ENCODE measurements at places on chromosomes 6 and 20. TPM values are rescaled to one million over a fixed set of nuclear protein-coding genes. Genes with fewer than 3 reads are reported as not detected.

Gene DLL1
- total RNA-seq = 5.3 TPM

DNA sequence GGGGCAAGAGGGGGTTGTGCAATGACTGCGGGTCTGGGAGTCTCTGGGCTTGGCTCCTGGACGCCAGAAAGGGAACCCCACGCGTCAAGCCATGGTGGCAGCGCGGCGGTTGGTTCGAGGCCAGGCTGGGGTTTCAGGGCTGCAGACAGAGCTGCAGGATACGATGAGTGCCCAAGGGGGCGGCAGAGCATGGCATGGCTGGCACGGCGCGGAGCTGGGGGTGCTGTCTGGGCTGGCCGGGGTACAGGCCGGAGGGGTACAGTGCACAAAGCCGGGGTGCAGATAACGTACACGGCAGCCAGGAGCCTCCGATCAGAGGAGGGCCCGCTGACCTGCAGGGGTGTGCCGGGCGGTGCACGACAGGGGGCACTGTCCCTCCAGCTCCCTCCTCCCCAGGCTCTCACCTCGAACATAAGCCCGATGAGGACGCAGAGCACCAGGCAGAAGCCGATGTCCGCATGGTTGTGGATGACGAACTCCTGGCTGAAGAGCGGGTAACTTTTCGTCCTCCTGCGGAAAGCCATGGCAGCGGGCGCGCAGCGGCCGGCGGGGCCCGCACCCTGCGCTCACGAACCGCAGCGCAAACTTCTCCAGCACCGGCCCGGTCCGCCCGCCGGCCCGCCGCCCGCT lies 353 bp downstream of the TRAM2 start:
- H3K4me1 ChIP-seq = peaks cover 19% of the 10 kb centered on the region
- peak overlapping the region; percentile 98 for H3K27ac ChIP-seq
- H3K27me3 ChIP-seq = no peaks in the 10 kb centered on the region
- peak; percentile 67 for DNase-seq
- H3K4me3 ChIP-seq = peak overlapping the region; percentile 98

- no peaks in the 10 kb centered on the region for H3K4me1 ChIP-seq
- H3K36me3 ChIP-seq = no peaks in the 10 kb centered on the region
- H3K4me3 ChIP-seq = peak within 1 kb of the TSS; percentile 56
- no peak within 1 kb of the TSS for H3K27ac ChIP-seq
Observed at GRCh38 chr6:77463308-77463860, at the start of gene HTR1B. Gene HTR1B, minus strand, starts transcription at chr6:77463491. Its CDS starts 88 bp downstream, at chr6:77463403.

DNA sequence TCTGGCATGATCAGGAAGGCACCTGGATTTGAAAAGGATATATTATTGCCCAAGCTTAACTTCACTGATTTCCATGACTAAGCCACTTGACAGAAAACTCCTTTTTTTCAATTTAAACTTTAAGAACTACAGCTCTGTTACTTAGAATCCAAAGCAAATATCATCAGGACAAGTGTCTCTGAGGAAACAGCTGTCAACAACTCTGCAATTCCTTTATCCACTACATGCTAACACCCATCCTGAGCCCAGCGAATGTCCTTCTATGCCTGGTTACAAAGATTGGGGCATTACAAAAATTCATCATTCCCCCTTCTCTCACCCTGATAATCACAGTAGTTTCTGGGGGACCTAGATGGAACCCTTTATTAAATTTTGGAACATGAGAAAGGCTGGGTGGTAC lies 136.8 kb downstream of the GMPR start:
- peaks cover 13% of the 10 kb centered on the region for H3K4me1 ChIP-seq
- H3K36me3 ChIP-seq = no peaks in the 10 kb centered on the region
- no peak for DNase-seq
- H3K4me3 ChIP-seq = no peak overlapping the region
- no peak overlapping the region for H3K27ac ChIP-seq
- no peaks in the 10 kb centered on the region for H3K27me3 ChIP-seq

Data from psoas muscle (tissue), 8 donors.